EL (cell line): ENCODE measurements at places on chromosomes 2 and 18.

- no peak for DNase-seq
Observed at GRCh38 chr18:43648002-43648401, 370.7 kb upstream of the SYT4 start.

- peak; percentile 15 for DNase-seq
Observed at GRCh38 chr2:207561386-207562080, 31.8 kb downstream of the CREB1 start.

DNA sequence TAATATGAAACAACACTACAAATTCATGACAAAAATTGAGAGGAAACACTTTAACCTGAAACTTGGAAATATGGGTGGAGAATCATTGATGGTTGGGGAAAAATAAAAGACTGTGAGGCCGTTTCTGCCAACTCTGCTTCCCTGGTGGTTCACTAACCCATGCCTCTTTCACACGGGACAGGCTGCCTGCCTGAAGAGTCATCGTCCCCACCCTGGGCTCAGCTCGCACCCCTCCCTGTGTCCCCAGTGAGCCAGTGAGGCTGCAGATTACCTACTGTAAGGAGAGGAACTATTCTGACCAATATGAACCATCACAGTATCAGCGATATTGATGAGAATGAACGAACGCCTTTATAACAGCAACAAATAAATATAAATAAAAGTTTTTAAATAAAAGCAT, 357.8 kb upstream of the CDH20 start:
- no peak for DNase-seq

DNA sequence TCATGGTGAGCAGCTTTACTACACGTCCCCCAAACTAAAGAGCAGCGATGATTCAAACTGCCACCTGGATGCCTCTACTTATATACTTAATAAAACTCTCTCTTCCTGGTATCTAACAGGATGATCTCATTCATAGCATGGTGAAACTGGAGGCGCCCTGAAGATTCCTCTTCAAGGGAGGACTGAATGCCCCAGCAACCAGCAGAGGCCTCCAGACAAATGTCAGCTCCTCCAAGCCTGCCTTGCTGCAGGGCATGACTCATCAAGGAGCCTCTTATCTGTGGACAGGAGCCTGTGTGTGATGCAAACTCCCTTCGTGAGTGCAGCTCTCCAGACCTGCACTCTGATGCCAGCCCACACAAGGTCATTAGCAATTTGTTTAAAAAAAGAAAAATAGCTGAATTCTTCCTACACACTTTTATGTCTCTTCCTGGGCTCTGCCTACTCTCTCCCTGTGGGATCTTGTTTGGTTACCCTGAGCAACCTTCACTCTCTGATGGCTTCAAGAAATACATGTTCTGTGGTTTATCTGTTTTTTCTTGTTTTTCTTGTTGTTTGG, 30.2 kb downstream of the LONRF2 start:
- peak; percentile 94 for DNase-seq

DNA sequence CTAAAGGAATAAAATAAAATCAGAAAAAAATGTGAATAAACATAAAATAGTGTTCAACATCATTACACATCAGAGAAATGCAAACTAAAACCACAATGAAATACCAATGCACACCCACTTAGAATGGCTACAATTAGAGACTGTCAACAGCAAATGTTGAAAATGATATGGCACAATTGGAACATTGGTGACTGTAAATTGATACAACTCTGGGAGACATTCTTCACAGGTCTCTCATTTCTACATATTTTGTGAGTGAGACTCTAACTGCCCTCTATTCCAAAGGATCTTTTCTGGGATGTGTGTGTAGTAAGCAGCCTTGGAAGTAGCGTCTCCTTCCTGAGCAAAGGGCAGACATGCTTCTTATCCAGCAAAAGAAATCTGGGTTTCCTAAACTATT, 323.0 kb downstream of the FBXO15 start:
- peak; percentile 42 for DNase-seq

DNA sequence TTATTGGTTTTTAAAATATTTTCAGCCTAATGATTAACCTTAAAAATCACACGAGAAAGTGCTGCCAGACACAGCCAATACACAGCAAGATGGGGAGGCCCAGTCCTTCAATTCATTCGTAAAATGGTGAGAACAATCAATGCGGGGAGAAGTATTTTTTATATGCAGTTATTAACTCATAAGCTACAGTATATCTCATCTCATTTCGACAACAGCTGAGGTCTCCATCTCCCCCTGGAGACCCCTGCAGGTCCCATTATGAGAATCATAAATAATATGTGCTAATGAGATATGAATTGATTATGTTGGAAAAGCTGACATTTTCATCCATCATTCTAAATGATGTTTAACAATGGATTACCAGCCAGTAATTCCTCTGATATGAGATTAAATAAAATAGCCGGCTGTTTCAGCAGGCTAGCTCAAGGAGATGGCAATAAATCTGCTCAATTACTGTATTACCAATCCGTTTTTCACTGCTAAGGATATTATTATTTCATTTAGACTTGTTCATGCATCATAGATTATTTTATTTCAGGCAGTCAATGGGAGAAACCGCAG, 535.8 kb downstream of the GALR1 start:
- no peak for DNase-seq

- DNase-seq = peak; percentile 37
Observed at GRCh38 chr2:38442643-38443541, 65.8 kb upstream of the ATL2 start.

GRCh38 chr18:42258301-42258965, 303.4 kb downstream of the PIK3C3 start:
- DNase-seq = no peak

- DNase-seq = peak; percentile 2
Observed at GRCh38 chr2:30611583-30611982, 164.5 kb downstream of the LCLAT1 start.

DNA sequence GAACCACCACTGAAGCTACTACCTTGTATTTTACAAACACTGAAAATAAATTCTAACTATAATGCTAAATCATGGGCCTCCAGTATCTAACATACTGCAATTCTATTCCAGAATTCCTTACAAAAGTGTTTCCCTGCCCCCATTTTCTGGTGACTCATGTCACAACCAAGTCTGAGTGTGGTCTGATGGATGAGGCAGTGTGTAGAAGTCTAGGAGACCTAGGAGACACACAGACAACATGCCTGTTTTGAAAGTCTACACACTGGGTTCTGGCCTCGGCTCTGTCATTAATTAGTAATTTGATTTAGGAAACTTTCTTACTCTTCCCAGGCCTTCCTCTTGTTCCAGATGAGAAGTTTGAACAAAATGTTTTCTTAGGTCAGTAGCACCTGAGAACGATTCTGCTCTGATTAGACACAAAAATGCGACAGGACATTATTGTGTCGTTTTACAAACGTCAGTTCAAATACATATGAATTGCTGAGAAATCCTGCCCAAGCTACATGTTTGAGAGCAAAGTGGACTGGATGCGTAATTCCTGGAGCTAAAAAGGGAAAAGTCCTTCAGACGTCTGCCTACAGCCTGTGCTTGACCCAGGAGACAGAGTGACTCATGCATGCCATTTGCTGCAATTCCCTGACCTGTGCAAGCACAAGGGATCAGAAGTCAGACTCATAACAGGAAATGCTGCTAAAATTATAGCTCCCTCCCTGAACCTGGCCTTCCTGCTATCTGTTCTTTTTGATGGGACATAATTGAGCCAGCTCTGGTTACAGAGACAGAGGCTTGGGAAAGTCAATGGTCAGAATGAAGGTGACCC, 494.4 kb downstream of the SOX11 start:
- no peak for DNase-seq

DNA sequence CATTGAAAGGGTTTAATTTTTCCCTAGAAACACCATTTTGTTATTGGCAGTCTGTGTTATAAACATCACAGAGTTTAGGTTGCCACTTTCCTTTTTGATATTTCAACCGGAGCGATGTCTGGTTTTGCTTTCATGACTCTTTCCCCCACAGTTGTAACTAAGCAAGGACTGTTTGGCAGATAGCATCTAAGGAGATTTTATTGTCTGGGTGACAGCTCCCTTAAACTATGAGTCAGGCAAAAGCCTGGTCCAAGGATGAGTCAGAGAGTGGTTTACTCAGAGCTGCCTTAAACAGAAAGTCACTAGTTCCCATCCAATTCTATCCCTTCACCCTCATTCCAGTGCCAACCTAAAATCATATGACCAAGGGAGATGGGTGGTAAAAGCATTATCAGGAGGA, 341.6 kb upstream of the VWC2L start:
- peak; percentile 95 for DNase-seq

- no peak for DNase-seq
Observed at GRCh38 chr2:79820281-79820680, 307.4 kb downstream of the CTNNA2 start.

- peak; percentile 78 for DNase-seq
Observed at GRCh38 chr18:58525517-58525916, 103.4 kb downstream of the ALPK2 start.

DNA sequence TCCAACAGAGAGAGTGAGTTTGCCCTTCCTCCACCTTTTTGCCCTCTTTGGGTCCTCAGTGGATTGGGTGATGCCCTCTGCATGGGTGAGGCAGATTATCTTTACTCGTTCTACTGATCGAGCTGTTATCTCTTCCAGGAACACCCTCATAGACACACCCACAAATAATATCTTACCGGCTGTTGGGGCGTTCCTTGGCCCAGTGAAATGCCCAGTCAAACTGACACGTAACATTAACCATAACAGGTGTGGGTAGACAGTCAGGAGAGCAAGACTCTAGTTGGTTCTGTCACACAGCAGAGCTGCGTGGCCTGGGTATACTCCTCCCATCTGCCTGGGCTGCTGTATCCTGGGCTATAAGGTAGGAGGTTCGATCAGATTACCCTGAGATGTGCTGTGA, 144.1 kb downstream of the AGAP1 start:
- DNase-seq = no peak

- DNase-seq = peak; percentile 74
Observed at GRCh38 chr2:190664240-190664639, 15.4 kb downstream of the NAB1 start.

GRCh38 chr2:167114018-167114417, 225.7 kb downstream of the XIRP2 start:
- DNase-seq = no peak
